Activated T-cell treated with anti-CD3 and anti-CD28 coated beads for 48 hours (primary cell): ENCODE measurements at places on chromosomes 2 and 18.

GRCh38 chr18:43310239-43310638 lies 32.9 kb upstream of the SYT4 start:
- no peak for DNase-seq

DNA sequence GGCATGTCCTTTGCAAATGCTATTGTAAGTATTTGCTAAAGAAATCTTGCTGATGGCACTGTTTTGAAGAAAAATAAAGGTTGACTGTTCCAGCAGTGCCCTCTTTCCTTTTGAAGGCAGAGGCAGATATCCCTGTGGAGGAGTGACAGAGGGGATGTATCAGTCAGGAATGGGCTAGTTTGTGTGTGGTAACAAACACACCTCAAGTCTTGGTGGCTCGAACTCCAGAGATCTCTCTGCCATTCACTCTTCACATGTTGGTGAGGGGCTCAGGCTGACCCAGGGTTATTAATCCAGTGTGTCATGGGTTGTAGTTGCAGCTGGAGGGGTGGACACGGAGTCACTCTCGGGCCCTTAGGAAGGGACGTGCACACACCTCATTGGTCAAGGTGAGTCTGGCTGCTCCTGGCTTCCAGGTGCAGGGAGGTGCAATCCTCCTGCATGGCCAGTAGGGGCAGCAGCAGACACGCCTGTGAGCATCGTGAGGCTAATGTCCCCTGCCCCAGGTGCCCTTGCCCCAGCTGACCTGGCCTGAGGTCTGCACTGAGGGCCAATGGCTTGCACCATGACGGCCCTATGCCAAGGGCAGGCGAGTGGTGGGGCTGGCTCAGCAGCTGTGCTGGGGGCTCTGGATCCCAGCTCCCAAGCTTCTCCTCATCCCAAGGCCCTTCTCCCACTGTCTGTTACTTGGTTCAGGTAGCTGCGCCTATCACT lies 146.5 kb downstream of the ASB1 start:
- peak; percentile 13 for DNase-seq

DNA sequence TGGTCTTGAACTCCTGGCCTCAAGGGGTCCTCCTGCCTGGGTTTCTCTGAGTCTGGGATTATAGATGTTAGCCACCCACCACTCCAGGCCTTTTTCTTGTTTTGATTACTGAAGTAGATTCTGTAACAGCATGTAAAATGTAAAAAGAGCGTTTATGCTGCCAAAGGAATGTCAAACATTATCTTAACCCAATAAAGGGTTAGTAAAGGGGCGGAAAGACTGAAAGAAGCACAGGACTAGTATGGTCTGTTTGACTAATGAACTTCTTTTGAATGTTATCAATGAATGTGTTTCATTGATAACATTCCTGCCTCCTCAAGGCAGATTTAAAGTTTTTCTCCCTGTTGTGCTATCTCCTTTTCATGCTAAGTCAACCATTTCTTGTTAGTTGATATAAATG lies 29.4 kb downstream of the GPD2 start:
- no peak for DNase-seq

GRCh38 chr2:199703199-199703598 lies 147.8 kb downstream of the FTCDNL1 start:
- DNase-seq, result no peak

DNA sequence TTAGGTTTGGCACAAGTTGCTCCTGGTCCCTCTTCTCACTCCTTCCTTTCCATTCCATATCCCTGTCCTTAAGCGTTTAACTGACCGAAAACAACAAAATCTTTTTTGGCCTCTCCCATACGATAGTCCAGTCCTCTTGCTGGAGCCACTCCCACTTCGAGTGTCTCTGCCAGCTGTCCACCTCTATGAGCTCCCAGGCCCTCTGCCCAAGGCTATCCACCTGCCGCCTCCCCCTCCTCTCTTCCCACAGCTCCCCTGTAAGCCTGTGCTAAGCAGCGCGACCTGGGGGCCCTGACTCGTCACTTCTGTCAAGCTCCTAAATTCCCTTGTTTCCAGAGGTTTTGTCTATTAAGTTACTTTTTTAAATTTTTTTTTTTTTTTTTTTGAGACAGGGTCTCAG lies 47.0 kb upstream of the FOSL2 start:
- DNase-seq, result no peak

GRCh38 chr2:203949228-203949627 lies 12.7 kb downstream of the ICOS start:
- DNase-seq, result no peak

GRCh38 chr2:20672201-20672951 lies 5.4 kb downstream of the GDF7 start:
- no peak for DNase-seq

DNA sequence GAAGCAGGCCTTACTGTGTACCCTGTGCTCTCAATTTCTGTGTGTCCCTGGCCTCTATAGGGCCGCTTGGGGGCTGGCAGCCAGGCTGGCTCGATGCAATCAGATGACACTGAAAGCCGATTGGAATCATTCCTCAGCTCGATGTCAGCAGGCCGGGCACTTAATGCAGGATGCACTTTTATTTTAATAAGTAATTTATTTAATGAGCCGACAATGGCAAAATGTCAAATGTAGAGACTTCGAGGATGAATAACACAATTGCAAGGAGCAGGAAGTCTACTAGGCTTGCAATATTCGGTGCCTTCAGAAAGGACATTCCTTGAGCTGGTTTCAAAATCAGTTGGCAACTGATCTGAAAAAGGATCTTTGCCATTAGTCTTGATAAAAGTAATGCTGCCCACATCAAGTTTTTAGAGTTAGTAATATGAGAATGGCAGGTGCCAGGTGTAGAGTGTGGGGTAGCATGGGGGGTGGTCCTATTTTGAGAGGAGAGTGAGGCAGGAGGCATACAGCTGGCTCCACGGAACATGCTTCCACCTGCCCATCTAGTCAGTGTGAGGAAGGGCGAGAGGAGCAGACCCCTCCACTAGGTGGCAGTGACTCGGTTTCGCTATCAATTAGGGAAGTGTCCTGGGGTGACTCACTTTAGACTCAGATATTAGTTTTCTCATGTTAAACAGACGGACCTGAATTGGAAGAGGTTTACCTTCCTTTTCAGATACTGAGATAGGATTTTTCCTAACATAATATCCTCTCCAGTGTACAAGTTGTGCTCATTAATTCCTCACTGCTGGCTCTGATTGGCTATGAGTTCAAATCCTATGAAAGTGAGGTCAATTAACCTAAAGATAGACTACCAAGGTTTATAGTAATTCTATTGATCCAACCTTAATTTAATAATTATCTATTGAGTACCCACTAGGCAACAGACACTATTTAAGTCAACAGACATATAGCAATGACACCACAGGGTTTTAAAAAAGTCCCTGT lies 80.9 kb downstream of the NABP1 start:
- DNase-seq, result peak; percentile 34

DNA sequence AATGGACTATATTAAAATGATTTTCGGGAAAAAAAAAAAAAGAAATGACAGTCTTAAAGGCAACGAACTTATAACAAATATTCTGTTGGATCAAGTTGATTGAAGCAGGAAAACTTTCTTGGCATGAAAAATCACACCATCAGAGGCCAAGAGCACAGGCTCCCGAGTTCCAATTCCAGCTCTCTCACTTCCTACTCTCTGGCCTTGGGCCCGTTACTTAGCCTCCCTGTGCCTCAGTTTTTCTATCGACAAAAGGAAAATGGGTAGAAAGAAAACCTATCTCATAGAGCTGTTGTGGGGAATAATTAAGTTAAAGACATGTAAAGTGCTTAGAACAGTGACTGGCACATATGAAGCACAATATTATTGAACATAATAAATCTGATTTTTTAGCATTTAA lies 74.2 kb downstream of the HNRNPLL start:
- DNase-seq, result no peak

GRCh38 chr18:77960791-77961410 lies 711.3 kb downstream of the GALR1 start:
- no peak for DNase-seq

- DNase-seq, result no peak
Measured at GRCh38 chr2:124264551-124265091, 239.5 kb downstream of the CNTNAP5 start.

GRCh38 chr2:38815936-38816335 lies 37.9 kb downstream of the GEMIN6 start:
- DNase-seq, result no peak

- no peak for DNase-seq
Measured at GRCh38 chr2:30920511-30920910, 113.3 kb upstream of the CAPN13 start.

DNA sequence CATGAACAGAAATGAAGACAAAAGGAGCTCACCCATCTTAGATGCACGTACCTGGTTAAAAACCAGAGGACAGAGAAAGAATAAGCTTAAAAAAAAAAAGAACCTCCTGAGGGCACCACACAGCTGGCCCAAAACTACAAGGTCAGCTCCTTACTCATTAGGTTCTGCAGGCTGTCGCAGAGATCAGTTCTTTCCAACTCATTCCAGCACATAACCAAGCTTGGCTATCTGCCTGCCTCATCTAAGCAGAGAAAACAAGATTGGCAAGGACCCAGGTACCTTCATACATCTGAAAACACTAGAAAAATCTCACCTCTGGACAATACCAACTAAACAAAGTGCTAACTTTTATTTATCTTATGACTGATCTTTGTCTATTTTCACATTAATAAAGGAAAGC lies 89.9 kb downstream of the NOL10 start:
- no peak for DNase-seq

GRCh38 chr2:120914839-120915521 lies 179.3 kb downstream of the GLI2 start:
- DNase-seq, result no peak

- DNase-seq, result no peak
Measured at GRCh38 chr2:17136877-17137276, 381.4 kb downstream of the RAD51AP2 start.

DNA sequence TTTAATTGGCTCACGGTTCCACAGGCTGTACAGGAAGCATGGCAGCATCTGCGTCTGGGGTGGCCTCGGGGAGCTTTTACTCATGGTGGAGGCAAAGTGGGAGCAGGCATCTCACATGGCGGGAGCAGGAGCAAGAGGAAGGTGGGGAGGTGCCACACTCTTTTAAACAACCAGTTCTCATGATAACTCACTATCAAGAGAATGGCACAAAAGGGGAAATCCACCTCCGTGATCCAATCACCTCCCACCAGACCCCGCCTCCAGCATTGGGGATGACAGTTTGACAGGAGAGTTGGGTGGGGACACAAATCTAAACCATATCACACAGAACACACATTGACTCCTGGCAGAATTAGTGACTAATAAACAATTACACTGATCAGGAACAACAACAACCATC lies 68.6 kb upstream of the ACKR3 start:
- no peak for DNase-seq

- peak; percentile 8 for DNase-seq
Measured at GRCh38 chr2:69742322-69742952, 503 bp downstream of the ANXA4 start.

- DNase-seq, result no peak
Measured at GRCh38 chr2:21288299-21288698, 164.5 kb downstream of the TDRD15 start.

GRCh38 chr2:65489269-65489668 lies 56.9 kb upstream of the SPRED2 start:
- DNase-seq, result no peak

- DNase-seq, result no peak
Measured at GRCh38 chr2:79832511-79833234, 319.8 kb downstream of the CTNNA2 start.

DNA sequence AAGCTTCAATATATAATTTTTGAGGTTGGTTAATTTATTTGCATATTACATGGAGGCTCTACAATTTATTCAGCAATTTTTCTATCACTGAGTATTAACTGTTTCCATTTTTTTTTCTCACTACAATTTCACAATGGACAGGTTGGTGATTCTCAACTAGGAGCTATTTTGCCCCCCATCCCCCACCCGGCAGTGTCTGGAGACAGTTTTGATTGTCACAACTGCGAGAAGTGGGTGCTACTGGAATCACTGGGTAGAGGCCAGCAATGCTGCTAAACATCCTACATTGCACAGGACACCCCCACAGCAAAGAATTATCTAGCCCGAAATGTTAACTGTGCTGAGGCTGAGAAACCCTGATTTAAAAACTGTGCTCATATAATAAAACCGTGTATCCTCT lies 82.6 kb downstream of the CCDC93 start:
- DNase-seq, result no peak

- DNase-seq, result no peak
Measured at GRCh38 chr2:145344076-145344724, 824.3 kb upstream of the ZEB2 start.

- DNase-seq, result no peak
Measured at GRCh38 chr2:56034258-56034657, 110.7 kb upstream of the EFEMP1 start.

DNA sequence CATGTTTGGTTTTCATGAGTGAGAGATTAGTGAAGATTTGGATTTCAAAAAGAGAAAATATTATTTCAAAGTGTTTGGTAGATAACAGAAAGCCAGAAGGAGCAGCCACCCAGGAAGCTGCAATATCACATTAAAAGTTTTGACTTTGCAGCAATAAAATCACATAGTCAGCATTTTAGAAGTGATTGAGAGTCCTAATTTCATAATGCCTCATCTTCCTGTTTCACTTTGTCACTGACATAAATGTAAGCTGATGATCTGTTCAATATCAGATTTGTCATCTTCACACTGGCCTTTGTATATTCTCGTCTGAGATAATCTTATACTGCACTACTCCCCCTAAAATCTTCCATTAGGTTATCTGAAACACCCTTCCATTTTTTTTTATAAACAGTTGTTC lies 690.5 kb downstream of the ADCYAP1 start:
- DNase-seq, result no peak

GRCh38 chr2:127515383-127515915 lies 10.8 kb downstream of the IWS1 start:
- DNase-seq, result no peak

DNA sequence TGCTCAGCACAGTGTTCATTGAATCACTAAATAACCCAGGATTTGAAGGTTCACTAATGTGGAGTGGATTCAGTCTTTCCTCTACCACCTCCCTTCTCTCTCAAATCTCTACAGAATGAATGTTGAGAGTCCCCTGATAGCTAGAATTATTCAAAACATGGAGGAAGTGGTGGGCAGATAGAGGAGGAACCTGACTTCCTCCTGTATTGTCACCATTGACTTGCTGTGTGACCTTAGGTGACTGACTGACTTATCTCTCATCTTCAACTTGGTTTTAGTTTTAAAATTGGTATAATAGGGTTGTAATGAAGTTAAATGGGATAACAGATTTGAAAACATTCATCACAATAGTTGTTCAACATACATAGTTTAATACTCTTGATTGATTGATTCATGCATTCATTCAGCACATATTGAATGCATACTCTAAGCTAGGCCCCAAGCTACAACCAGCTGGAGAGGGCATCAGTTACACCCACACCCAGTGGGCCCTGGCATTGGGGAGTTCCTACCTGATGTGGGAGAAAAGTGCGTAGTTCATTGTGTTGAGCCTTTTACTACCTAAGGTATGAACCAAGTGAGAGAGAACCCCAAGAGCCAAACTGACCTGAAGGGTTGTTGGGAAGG lies 96.0 kb downstream of the WDR7 start:
- no peak for DNase-seq

GRCh38 chr2:135226961-135227360 lies 174.9 kb downstream of the RAB3GAP1 start:
- no peak for DNase-seq

DNA sequence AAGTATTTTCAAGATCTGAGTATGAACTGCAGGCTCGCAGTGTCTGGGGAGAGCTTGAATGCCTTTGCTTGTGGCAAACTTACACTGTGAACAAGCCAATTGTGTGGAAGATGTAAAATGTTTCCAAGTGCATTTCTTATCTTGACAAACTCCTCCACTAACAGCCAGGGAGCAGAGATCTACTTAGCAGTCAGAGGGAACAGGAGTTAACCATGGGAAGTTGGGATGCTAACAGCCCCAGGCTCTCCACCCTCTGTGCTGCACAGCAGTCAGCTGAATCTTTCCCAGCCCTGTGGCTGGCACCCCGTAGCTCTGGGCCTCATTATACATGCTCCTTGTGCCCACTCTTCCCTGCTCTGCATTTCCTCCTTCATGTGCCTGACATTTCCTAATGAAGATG lies 450.2 kb downstream of the TSN start:
- DNase-seq, result no peak
